ENCODE measurements at places on chromosomes 12 and 14. TPM values are rescaled to one million over a fixed set of nuclear protein-coding genes. Genes with fewer than 3 reads are reported as not detected.

The KLRK1 gene
- total RNA-seq: not detected

The MYL2 gene
- total RNA-seq: not detected

The TMPRSS12 gene
- total RNA-seq: not detected

The TUNAR gene
- total RNA-seq: not detected

The HCAR3 gene
- not detected for total RNA-seq

DNA sequence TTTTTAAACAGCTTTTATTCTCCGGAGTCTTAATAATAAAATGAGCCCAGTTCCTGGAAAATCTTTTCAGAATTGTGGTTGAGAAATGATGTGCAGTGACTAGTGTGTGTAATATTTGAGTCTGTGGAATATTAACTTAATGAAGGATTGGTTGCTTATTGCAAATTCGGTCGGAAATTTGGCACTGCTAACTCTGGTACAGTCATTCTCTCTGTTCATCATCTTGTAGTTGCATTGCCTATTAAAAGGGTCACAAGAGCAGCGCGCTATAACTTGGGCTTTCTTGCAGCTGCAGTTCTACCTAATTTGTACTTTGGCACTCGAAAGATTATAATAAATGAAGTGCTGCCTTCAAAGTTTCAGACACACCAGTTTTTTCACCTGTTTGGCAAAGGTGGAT, 146.0 kb downstream of the FLRT2 start:
- DNase-seq: no peak

- DNase-seq: no peak
Measured at GRCh38 chr14:87877877-87878276, 115.1 kb downstream of the GALC start.

- DNase-seq: peak; percentile 96
Measured at GRCh38 chr14:20986811-20987210, 3.0 kb upstream of the METTL17 start.

GRCh38 chr12:62677355-62677754, 210.7 kb downstream of the MON2 start:
- DNase-seq: no peak

GRCh38 chr14:89243741-89244140, 173.3 kb downstream of the FOXN3 start:
- no peak for DNase-seq

GRCh38 chr14:106218174-106218573, 691.8 kb downstream of the TMEM121 start:
- no peak for DNase-seq

GRCh38 chr12:22047494-22047893, 1.5 kb downstream of the CMAS start:
- DNase-seq: no peak

GRCh38 chr12:4191642-4192041, 81.9 kb upstream of the CCND2 start:
- DNase-seq: no peak

- peak; percentile 31 for DNase-seq
Measured at GRCh38 chr12:102436867-102437266, 43.5 kb downstream of the IGF1 start.

All from IMR-90 (cell line).